ENCODE measurements at places on chromosomes 7 and 10.

DNA sequence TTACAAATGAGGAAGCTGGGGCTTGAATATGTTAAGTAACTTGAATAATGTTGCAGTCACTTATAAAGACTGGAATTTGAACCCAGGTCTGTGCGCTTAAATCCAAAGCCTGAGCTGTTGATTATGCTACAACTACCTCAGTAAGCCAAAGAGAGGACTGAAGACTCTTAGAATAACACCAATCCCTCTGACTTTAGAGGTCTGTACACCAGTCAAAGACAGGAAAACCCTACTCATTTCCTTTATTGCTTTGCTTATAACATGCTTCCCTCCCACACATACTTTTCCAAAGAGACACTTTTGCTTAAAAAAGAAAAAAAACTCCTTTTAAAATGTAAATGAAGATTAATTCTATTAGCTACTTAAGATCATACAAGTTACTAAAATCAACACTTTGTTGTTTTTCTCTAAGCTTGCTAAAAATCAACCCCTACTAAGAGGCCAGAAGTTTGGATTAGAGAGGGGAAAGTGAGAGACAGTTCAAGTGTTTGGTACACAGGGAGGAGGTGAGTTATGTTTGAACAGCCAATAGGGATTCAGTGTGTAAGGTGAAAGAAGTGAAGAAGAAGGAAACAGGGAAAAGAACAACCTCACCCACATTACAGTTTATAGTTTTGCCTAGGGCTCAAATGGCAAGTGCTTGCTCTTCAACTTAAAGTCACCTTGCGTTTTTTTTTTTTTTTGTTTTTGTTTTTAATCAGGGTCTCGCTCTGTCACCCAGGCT lies 74.8 kb downstream of the MDH2 start:
- no peak for DNase-seq

DNA sequence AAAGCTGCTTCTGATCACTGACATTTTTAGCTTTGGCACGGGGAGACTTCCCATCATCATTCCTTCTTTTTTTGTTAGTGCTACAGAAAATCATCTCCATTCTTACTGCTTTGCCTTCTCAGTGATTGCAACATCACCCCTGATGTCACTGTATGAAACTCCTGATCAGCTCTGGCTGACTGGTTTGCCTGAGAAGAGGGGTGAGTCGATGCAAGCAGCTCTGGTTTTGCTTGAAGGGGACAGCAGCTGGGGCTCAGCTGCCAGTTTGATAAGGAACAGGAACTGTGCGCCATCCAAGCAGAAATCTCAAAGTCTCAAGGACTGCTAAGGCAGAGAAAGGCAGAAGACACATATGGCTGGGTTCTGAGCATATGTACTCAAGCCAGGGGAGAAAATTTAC lies 808.5 kb upstream of the CELF2 start:
- no peak for DNase-seq

DNA sequence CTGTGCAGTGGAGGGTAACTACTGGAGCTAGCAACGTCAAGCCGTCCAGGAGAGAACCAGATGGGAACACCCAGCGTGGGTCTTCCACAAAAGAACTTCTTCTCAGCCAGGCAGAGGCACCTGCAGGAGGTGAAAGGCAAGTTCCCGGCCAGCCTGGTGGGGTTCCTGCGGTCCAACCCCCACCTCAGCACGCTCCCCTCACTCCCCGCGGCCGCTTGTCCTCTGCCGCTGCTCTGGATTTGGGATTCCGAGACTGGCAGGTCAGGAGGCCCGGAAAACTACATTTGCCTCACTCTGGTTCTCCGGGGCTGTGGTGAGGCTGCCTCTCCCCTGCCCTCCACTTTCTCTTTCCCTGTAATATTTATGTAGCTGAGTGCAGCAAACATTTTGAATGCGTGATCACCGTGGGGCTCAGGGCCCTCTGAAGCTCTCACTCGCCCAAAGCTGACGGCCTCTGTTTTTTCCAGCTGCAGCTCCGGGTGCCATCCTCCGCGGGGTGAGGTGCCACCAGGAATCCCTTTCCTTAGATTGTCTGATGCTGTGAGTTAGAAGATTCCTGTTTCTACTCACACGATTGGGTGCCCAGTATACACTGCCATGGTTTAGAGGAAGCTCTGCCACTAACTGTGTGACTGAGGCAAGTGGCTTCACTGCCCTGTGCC lies 366.9 kb downstream of the DNAJB6 start:
- no peak for DNase-seq

GRCh38 chr7:50734246-50734645 lies 48.5 kb downstream of the GRB10 start:
- DNase-seq, result no peak

GRCh38 chr10:7817576-7817975 lies 729 bp upstream of the TAF3 start:
- no peak for DNase-seq

- no peak for DNase-seq
Measured at GRCh38 chr10:59366290-59366689, 3.9 kb upstream of the FAM13C start.

DNA sequence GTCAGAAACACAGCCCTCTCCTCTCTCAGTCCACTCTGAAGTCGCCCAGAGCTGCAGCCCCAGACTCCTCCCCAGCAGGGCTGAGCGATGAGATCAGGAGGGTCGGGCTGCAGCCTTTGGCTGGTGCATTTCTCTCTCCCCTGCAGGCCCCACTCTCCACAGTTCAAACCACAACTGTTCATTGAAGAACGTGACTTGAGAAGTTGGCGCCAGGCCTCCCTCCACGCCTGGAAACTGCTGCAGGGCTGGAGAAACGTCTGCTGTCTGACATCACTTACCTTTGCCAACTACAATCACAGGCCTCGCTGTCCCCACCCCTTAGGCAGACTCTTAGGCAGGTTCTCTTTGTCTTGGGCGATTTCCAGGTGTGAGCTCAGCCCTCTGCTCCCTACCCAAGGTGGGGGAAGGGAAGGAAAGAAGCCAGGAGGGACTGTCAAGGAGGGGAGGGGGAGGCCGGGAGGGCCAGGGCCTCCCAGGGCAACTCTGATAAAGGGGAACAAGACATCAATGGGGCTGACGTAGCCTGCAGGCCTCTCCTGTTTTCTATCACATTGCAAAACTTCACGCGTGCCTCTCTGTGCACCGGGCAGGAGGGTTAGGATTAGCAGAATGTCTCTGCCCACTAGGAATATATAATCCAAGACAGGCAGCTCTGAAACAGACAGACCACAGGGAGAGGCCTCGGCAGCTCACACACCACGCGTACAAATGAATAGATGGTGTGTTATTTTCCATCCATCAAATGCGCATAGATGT lies 32.7 kb downstream of the CALML5 start:
- no peak for DNase-seq

DNA sequence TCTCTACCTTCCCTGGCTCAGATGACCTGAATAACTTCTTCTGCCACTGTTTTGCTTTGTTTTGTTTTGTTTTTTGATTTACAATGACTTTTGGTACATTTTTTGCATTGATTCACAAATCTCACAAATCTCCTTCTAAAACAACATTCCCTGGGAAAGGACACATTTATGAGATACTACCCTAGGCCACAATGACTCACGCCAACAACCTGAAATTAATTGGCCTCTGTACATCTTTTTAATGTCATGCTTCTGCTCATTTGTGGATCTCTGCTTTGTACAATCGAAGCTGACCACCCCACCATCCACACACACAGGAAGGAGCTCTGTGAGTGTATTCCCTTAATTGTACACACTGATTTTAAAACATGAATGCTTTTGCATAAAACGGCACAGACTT lies 156.7 kb upstream of the PFKP start:
- DNase-seq, result no peak

- no peak for DNase-seq
Measured at GRCh38 chr7:26694713-26695112, 169.7 kb downstream of the SKAP2 start.

GRCh38 chr10:107548301-107548700 lies 383.8 kb upstream of the SORCS1 start:
- DNase-seq, result no peak

GRCh38 chr7:21939858-21940372 lies 5.8 kb downstream of the CDCA7L start:
- no peak for DNase-seq

- no peak for DNase-seq
Measured at GRCh38 chr10:57579926-57580325, 687.8 kb downstream of the IPMK start.

GRCh38 chr7:54687462-54688212 lies 71.4 kb downstream of the SEC61G start:
- DNase-seq, result no peak

- no peak for DNase-seq
Measured at GRCh38 chr7:69374044-69374425, 224.2 kb upstream of the AUTS2 start.

- DNase-seq, result no peak
Measured at GRCh38 chr7:15755061-15755460, 68.6 kb upstream of the MEOX2 start.

- DNase-seq, result no peak
Measured at GRCh38 chr10:46251857-46252847, 34.6 kb upstream of the ANTXRL start.

GRCh38 chr10:12701696-12702095 lies 299.8 kb downstream of the CCDC3 start:
- no peak for DNase-seq

GRCh38 chr7:30200591-30200990 lies 65.8 kb downstream of the MTURN start:
- DNase-seq, result no peak

- no peak for DNase-seq
Measured at GRCh38 chr7:23622506-23622925, 25.3 kb downstream of the CCDC126 start.

GRCh38 chr10:113093188-113094113 lies 143.4 kb downstream of the TCF7L2 start:
- no peak for DNase-seq

GRCh38 chr10:103080891-103081581 lies 112.0 kb downstream of the NT5C2 start:
- DNase-seq, result no peak

GRCh38 chr7:127885843-127886242 lies 145.4 kb downstream of the LRRC4 start:
- peak; percentile 86 for DNase-seq

- DNase-seq, result no peak
Measured at GRCh38 chr7:30838008-30838407, 66.8 kb downstream of the MINDY4 start.

- DNase-seq, result peak; percentile 13
Measured at GRCh38 chr10:26334932-26335573, 103.1 kb upstream of the APBB1IP start.

- DNase-seq, result no peak
Measured at GRCh38 chr7:66138994-66139752, 24.5 kb downstream of the CRCP start.

DNA sequence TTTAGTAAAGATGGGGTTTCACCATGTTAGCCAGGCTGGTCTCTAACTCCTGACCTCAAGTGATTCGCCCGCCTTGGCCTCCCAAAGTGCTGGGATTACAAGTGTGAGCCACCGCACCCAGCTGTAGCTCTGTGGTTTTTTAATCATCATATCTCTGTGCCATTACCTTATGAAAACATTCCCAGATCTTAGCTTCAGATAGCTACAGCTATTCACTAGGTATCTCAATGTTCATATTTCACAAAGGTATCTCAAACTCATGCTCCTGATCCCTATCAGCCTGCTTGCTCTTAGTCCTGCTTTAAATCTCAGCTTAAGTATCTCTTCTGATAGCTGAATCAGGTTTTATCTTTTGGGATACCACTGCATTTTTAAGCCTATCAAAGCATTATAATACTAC lies 74.8 kb downstream of the CDK13 start:
- DNase-seq, result no peak

GRCh38 chr7:37945336-37945735 lies 24.9 kb downstream of the EPDR1 start:
- no peak for DNase-seq

GRCh38 chr10:126846469-126846868 lies 58.8 kb upstream of the DOCK1 start:
- DNase-seq, result no peak

GRCh38 chr10:88489107-88489506 lies 94.0 kb downstream of the RNLS start:
- DNase-seq, result no peak

DNA sequence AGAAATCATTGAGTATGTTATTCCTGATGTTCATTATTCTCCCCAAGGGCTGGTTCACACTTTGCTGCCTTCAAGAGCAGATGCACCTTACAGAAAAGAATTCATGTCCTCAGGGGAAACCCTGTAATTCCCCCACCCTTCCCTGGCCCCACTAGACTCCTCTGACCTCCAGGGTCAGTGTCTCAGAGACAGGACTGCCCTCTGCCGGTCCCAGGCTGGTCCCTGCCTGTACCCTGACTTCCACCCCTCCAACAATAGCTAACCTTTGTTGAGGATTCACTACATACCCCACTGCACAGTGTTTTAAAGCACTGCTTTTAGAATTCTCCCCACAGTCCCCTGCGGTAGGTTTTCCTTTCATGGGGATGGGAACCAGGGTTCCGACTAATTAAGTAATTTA lies 4.4 kb upstream of the SEPHS1 start:
- DNase-seq, result no peak

GRCh38 chr7:7439564-7439963 lies 96.1 kb downstream of the COL28A1 start:
- DNase-seq, result no peak

DNA sequence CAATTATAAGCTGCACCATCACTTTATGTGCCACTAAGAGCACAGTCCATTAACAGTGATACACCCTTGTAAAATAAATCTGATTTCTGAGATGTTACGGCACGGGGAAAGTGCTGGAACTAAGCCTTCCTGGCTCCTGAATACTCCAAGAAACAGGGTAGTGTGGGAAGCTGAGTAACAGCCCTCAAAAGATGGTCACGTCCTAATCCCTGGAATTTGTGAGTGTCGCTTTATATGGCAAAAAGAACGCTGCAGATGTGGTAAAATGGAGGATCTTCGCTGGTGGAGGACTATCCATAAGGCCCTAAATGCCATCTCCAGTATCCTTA lies 13.5 kb downstream of the ESYT2 start:
- DNase-seq, result no peak

DNA sequence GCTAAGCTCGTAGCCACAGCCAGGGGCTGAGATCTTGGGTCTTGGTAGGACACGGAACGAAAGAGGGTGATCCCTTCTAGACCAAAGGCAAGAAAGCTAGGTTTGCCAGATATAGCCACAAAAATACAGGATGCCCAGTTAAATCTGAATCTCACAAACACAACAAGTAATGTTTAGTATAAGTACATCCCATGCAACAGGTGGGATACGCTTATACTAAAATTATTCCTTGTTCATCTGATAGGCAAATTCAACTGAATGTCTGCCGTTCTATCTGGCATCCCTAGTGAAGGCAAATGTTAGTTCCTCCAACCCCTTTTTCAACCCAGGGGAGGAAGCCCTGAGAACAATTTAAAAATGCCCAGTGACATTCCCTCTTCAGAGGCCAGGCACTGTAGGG lies 131.1 kb upstream of the MGMT start:
- no peak for DNase-seq

- DNase-seq, result no peak
Measured at GRCh38 chr7:90596671-90597562, 796 bp downstream of the CDK14 start.

All from DMS 273 treated with DMSO at 0.1 percent for 48 hours (cell line).